Activated CD4-positive, alpha-beta memory T cell treated with anti-CD3 and anti-CD28 coated beads for 36 hours (primary cell): ENCODE measurements at places on chromosomes 6 and 20. TPM values are rescaled to one million over a fixed set of nuclear protein-coding genes. Genes with fewer than 3 reads are reported as not detected.

MUCL3 gene
- total RNA-seq: not detected

TCF21 gene
- not detected for total RNA-seq

SLC13A3 gene
- not detected for total RNA-seq

TMEM217 gene
- 2.2 TPM for total RNA-seq

HDGFL1 gene
- not detected for total RNA-seq
